ENCODE measurements at places on chromosomes 12 and 14.

GRCh38 chr12:78204926-78205325, 374.2 kb downstream of the NAV3 start:
- DNase-seq: no peak

DNA sequence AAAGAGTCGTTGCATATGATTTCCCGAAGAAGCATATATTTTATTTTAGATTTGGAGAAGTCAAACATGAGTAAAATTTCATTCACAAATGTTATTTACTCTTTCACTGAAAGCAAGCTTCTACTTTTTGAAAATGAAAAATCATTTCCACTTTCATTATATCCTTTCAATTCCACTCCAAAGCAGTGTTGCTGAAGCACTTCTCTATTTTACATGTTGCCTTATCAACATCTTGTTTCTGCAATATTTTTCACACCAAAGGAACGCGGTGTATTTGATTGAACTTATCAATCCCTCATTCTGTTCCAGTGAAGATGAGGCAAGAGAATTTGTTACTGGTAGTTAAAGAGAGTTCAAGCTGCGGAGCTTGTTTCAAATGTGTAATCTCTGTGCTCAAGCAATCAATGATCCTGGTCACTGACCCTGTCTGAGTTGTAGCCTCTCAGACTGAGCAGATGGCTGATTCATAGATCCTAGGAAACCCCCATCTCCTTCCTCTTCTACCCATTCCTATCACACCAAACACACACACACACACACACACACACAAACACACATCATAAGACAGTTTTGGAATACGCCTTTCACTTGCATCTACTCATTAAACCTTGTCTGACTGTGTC, 236.2 kb upstream of the FLRT2 start:
- DNase-seq: no peak

DNA sequence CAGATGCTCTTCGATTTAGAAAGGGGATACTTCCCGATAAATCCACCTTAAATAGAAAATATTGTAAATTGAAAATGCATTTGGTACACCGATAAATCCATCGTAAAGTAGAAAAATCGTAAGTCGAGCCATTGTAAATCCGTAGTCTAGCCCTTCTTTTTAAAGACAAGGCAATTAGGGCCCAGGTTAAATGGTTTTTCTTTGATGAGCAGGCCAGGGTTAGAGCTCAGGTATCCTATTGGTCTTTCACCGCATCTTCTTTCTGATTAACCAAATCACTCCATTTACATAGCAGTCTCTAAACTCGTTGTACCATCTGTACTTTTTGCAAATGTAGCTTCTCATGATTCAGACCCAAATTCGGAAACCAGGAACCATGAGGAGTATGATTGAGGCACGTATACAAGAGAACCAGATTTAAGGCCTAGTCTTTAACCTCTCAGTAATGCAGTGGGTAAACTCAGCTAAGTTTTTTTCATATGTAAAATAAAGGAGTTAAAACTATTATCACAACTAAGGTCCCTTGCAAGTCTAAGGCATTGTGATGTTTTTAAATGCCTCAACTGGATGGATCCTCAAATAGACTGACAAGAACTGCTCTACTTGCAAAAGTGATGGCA, 2.2 kb upstream of the YAF2 start:
- no peak for DNase-seq

- no peak for DNase-seq
These were observed 47.2 kb downstream of the LRP6 start for GRCh38 chr12:12219664-12220063.

DNA sequence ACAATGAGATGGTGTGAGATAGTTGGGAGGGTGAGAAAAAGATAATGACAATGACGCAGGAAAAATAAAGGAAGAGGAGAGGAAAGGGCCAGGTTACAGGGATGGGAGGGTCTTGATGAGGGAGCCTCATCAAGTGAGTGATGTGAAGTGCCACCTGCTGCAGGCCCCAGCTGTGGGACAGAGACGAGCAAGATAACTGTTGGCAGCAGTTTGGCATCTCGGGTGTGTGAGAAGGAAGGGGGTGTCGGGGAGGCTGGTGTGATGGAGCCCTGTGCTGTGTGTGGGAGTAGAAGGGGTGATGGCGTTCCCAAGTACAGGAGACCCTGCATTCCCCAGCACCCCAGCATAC, 11.4 kb upstream of the TAC3 start:
- DNase-seq: peak; percentile 6

DNA sequence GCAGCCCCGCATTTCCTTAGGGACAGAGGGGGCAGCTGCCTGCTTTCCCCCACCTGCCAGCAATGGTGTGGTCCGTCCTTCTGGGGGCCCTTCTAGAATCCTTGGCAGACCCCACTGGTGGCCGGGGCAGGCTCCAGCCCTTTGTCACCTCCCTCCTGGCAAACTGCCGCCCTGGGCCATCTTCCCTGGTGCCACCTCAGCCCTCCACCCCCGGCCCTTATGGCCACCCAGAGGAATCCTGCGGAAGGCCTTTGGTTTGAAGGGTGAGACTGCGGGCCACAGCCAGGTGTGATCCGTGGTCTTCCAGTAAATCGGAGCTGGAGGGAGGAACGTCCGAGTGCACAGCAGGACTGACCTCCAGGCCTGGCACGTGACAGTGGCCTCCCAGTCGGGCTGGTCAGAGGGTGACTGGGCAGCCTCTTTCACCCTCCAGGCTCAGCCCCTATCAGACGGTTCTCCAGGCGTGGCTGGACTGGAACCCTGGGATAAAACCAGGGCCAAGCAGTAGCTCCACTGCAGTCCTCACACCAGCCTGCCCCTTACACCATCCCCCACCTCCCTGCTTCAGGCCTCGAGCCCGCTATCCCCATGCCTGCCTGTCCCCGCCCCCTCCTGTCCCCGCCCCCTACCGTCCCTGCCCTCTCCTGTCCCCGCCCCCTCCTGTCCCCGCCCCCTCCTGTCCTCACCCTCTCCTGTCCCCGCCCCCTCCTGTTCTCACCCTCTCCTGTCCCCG, 12.4 kb downstream of the FBRSL1 start:
- DNase-seq: no peak

- DNase-seq: no peak
These were observed 3.2 kb downstream of the IPO8 start for GRCh38 chr12:30692470-30692869.

All from T-helper 2 cell (primary cell).